ENCODE measurements at places on chromosomes 4 and X.
A peak's percentile ranks its signal among the peaks of the same experiment; 100 is the strongest.

GRCh38 chr4:150108691-150109090, 30.4 kb downstream of the DCLK2 start:
- DNase-seq = no peak

GRCh38 chr4:186651624-186652023, 72.0 kb downstream of the FAT1 start:
- no peak for DNase-seq

- no peak for DNase-seq
These were observed 33.1 kb downstream of the GAB3 start for GRCh38 chrX:154717824-154718223.

GRCh38 chrX:48714573-48714972, 18.0 kb downstream of the SUV39H1 start:
- no peak for DNase-seq

DNA sequence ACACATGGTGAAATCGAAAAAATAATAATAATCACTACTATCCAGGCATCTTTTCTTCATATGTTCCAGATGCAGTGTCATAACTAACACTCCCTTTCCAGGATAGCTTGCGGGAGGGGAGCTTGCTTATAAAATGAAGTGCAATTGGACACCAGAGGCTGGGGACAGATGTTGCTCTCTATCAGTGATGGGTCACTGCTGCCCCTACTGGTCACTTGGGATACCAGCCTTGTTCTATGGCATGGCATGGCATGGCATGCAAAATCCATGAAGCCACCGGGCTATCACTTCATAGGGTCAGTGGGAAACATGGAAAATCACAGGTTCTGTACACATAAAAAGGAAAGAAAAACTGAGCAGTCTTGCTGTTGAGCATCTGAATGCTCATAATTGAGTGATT, 168.1 kb downstream of the GLRA2 start:
- DNase-seq = peak; percentile 4

GRCh38 chr4:76058302-76058701, 16.2 kb upstream of the ART3 start:
- no peak for DNase-seq

GRCh38 chr4:85979276-85979675, 380.6 kb downstream of the MAPK10 start:
- no peak for DNase-seq

DNA sequence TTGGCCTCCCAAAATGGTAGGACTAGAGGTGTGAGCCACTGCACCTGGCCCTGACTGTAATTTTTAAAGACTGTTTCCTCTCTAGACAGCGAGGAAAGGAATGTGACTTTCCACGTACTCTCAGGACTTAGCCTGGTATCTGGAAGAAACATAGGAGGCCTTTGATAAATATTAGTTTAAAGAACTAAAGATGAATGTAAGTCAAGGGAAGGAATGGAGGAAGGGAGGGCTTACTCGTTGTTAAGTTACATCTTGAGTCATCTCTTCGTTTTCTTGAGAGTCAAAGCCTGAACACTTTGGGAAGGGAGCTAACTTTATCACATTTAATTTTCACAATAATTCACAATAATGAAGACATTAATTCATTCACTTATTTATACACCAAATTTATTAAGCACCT, 7.2 kb upstream of the LNX1 start:
- DNase-seq = no peak

DNA sequence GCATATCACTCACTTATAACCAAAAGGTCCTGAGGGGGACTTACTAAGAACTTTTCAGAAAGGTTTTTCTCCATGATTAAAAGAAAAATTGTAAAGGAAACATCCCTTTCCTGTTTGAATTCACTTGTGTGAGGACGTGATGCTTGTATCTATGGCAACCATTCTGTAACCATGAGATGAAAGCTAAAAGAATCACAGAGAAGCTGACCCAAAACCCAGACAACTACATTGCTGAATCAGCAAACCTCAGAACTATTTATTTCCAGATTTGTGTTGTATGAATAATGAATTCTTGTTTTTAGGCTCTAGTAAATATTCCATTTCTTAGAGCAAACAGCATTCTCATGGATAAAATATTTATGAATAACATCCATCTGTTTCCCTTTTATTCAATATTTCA, 91.2 kb downstream of the RCHY1 start:
- DNase-seq = no peak

All from RWPE1 (cell line).